ENCODE measurements at places on chromosomes 2 and 18.

DNA sequence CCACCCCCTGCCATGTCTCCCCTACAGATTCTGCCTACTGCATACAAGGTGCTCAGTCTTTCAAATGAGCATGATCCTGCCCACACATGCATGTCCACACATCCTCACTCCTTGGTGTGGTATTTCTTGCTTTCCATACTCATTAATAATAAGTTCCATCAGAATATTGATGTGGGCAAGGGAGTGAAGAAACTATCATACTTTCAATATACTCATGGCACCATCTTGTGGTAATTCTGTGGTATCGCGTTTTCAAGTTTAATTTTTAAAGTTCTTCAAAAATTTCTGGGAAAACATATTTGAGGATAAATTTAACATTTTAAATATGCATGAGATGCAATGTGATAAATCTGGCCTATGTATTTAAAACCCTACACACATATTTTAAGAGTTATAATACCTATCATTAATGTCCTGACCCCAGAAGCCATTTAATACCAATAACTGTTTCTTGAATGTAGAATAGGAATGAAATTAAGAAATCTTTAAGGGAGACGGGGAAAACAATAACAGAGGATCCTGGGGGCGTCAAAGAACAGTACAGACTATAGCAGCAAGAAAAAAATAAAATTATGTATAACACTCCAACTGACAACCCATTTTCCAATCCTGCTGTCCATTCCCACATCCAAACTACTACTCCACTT is 110.1 kb downstream of the ZNF385B start:
- DNase-seq = no peak

DNA sequence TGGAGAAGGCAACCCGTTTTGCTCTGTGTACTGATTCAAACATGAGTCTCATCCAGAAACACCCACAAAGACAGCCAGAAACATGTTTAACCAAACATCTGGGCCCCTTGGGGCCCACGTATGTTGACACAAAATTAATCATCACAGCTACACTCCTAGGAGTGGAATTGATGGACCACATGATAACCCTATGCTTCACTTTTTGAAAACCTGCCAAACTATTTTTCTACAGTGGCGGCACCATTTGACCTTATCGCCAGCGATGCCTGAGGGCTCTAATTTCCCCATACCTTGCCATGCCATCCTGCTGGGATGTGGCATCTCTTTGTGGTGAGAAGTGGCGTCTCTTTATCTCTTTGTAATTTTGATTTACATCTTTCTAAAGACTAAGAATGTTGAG is 38.5 kb downstream of the PSMG2 start:
- no peak for DNase-seq

GRCh38 chr2:186558512-186559276 is 31.2 kb upstream of the ITGAV start:
- no peak for DNase-seq

GRCh38 chr18:21943456-21943855 is 202.9 kb downstream of the MIB1 start:
- no peak for DNase-seq

- DNase-seq = no peak
These were observed 15.8 kb upstream of the SOCS6 start for GRCh38 chr18:70273021-70273420.

- DNase-seq = no peak
These were observed 16.4 kb upstream of the NMS start for GRCh38 chr2:100453853-100454252.

DNA sequence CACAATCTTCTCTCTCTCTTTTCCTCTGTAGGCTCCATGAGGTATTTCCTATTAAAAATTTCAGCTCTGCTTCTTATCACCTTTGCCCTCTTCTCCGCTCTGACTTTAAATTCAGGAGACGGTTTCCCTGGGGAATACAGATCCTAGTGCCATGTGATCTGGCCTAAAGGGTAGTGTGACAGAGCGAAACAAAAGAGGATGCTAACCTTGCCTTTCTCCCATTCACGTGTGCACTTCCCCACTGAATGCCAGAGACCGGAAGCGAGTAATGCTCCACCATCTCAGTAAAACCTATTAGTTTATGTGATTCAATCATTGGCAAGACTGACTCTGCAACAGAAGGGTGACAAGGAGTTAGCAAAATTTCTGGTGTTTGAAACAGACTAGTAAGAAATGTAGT is 358.3 kb downstream of the ZNF521 start:
- DNase-seq = no peak

- no peak for DNase-seq
These were observed 84.1 kb downstream of the FBXO15 start for GRCh38 chr18:74063557-74063956.

DNA sequence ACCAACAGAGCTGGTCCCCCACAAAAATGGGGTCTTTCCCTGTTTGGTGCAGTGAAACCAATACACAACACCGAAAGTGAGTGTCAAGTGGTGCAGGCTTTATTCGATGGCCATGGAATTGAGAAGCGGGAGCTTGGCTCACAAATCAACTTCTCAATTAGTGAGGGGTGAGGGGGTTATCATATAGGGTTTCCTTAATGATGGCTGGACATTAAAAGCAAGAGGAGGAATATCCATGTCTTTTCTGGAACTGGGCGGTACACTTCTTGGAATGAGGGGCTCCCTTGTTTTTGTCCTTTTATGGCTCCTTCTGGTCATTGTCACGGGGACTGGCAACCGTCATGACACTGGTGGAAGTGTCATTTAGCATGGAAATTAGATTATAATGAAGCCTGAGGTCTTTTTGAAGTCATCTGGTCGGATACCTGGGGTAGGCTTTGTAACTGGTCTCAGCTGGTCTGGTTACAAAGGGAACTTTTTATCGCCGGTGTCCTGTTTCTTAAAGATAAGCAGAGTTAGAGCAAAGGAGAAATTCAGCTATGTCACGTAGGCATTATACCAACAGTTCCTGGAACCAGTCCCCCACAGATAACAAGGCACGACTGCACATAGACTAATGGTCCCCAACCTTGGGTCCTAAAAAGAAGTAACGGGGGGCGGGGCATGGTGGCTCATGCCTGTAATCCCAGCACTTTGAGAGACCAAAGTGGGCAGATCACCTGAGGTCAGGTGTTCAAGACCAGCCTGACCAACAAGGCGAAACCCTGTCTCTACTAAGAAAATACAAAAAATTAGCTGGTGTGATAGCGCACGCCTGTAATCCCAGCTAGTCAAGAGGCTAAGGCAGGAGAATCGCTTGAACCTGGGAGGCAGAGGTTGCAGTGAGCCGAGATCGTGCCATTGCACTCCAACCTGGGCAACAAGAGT is 93.5 kb upstream of the NDUFV2 start:
- no peak for DNase-seq

- no peak for DNase-seq
These were observed 103.6 kb upstream of the BOD1L2 start for GRCh38 chr18:57043241-57043640.

DNA sequence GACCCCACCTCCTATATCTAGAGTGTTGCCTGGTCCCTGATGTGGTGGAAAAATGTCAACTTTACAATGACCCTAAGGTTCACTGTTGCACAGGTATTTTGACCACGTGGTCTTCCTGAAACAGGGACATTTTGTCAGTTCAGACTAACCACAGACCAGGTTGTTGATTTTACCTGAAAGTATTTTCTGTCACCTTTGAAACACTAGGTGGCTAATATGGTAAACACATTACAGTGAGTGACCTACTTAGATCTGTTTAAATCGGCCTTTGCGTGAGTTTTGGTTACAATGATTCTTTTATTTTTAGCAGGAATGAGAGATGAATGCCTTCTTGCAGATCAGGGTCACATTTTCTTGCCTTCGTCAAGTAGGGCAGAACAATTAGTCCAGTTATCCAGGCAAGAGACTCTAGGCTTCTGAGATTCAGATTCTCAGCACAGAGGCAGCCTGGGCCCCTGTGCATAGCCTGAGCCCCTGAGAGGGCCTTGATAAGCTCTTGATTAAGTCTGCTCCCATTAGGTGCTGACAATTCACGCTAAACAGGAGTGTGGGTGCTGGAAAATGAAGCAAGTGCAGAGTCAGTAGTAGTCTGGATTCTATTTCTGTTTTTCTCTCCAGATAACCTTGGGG is 226.2 kb downstream of the KCNS3 start:
- DNase-seq = no peak
